ENCODE measurements at places on chromosomes 1 and 21.

GRCh38 chr1:22089134-22089571 is 36.6 kb downstream of the CDC42 start:
- DNase-seq = peak; percentile 16

DNA sequence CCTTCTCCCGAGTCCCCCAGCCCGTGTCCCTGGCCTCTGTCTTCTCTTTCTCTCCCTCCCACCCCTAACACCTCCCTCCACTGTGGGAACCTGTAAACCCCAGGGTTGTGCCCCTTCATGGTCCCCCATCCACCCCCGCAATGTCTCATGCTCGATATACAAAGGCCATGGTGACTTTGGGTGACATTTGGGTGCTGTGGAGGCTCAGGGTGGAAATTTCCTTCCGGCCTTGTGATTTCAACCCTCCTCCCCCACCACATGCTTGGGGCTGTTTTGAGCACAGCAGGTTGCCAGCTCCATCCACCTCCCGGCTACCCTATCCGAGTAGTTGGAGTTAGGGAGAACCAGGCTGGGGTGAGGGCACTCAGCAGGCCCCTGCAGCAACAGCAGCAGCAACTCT is 25.7 kb upstream of the VPS13D start:
- DNase-seq = no peak

DNA sequence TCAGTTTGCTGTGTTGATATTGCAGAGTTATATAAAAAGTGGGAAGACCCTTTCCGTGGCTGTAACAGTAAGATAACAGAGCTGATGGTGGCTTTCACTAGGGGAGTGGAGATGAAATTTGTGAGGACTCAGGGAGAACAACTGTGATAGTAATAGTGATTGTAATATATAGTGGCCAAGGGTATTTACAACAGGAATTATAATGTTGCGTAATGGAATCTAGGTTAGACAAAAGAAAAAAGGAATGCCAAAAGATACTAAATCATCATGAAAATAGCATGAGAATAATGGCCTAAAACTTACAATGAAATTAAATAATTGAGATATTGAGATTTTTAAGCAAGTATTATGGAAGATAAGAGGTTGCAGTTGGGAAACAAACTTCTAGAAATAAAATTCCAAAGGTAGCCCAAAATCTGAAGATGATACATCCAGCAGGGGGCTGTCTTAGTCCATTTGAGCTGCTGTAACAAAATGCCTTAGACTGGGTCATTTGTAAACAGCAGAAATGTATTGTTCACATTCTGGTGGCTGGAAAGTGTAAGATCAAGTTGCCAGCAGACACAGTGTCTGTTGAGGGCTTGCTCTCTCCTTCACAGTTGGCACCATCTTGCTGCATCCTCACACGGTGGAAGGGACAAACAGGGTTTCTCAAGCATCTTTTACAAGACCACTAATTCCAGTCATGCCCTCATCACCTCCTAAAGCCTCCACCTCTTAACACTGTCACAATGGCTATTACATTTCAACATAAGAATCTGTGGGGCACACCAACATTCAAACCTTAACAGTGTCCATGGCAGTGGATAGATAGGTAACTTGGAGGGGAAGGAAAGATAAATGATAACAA is 711.2 kb downstream of the MRPL39 start:
- DNase-seq = peak; percentile 5

GRCh38 chr1:66464802-66465201 is 69.2 kb upstream of the SGIP1 start:
- peak; percentile 97 for DNase-seq

DNA sequence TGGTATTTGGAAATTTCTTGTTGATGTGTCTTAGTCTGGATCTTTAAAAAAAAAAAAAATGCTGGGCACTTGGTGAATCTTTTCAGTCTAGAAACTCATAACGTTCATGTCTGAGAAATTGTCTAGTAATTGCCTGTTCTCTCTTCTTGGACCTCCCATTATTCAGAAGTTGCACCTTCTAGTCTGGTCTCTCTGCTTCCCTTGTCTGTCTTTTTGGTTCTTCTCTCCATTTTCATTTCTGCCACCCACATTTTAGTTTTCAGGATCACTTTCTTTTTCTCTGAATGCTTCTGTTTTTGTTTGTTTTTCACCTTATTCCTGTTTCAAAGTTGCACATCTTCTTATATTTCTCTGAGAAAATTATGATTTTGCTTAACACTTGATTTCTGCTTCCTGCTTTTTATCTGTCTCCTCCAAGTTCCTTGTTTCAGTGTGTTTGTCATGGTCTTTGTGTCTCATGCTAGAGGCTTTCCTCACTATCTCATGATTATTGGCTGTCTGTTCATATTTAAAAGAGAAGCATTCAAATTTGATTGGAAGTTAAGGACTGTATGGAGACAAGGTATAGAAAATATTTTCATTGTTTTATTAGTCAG is 21.3 kb downstream of the BACE2 start:
- no peak for DNase-seq

DNA sequence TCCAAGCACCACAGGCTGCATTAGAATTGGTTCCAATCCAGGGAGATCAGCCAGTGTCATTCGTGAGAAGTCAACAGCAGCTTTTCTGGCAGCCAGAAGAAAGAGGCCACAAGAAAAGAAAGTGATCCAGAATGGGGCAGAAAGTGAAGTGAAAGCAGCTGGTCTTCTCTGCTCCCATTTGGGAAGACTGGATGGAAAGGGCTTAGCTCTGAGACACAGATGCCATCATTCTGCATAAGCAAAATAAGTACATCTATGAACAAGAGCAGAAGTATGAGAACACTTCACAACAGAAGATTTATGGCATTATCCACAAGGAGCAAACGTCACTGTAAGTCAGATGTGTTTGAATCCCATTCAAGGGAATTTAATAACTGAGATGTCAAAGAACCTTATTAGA is 326.5 kb upstream of the ESRRG start:
- DNase-seq = no peak

GRCh38 chr21:26972192-26972591 is 5.3 kb upstream of the ADAMTS5 start:
- DNase-seq = no peak

- DNase-seq = no peak
Observed at GRCh38 chr1:206041640-206042039, 11.3 kb upstream of the RHEX start.

DNA sequence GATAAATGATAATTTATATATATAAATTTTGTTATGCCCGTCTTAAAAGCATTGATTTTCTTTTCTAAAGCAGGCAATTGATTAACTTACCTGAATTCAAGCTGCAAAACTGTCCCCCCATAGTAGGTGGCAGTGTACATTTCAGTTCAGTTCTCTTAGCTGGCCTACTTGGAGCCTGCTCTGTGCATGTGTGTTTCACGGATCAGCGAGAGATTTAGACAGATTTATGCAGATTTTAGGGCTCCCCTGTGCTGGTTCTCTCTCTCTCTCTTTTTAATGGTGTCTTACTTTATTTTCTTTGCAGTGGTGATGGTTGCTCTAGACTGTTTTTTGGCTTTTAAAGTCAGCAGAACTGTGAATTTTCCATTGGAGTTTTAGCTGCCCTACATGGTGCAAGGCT is 30.7 kb downstream of the CLIC4 start:
- DNase-seq = no peak

Measured in GM23248 (cell line).